Astrocyte (in vitro differentiated cells and primary cell): ENCODE measurements at places on chromosomes 6 and 20. TPM values are rescaled to one million over a fixed set of nuclear protein-coding genes. Genes with fewer than 3 reads are reported as not detected.

- H3K4me3 ChIP-seq = no peak overlapping the region
- H3K4me1 ChIP-seq = no peaks in the 10 kb centered on the region
- no peaks in the 10 kb centered on the region for H3K27me3 ChIP-seq
- DNase-seq = no peak
Observed at GRCh38 chr20:22962567-22963439, 72.3 kb upstream of the SSTR4 start.

GRCh38 chr20:60210779-60211617, 252.8 kb downstream of the CDH26 start:
- no peak overlapping the region for H3K27ac ChIP-seq
- no peaks in the 10 kb centered on the region for H3K27me3 ChIP-seq
- peak; percentile 24 for DNase-seq
- H3K4me1 ChIP-seq = no peaks in the 10 kb centered on the region
- H3K36me3 ChIP-seq = no peaks in the 10 kb centered on the region
- H3K4me3 ChIP-seq = no peak overlapping the region

DNA sequence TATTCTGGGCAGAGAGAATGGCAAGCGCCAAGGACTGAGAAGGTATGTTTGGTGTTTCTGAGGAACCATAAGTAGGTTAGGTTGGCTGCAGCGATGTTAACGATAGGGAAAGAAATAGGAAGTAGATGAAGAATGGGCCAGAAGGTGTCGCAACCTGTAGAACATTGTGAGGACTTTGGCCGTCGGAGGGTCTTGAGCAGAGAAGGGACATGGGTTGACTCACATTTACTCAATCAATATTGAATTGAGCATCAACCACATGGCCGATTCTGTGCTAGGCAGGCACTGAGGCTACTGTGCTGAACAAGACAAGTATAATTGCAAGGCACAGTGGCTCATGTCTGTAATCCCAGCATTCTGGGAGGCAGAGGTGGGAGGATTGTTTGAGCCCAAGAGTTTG, 26.8 kb upstream of the RPN2 start:
- no peaks in the 10 kb centered on the region for H3K36me3 ChIP-seq
- H3K4me1 ChIP-seq = no peaks in the 10 kb centered on the region
- H3K4me3 ChIP-seq = no peak overlapping the region
- no peak for DNase-seq

DNA sequence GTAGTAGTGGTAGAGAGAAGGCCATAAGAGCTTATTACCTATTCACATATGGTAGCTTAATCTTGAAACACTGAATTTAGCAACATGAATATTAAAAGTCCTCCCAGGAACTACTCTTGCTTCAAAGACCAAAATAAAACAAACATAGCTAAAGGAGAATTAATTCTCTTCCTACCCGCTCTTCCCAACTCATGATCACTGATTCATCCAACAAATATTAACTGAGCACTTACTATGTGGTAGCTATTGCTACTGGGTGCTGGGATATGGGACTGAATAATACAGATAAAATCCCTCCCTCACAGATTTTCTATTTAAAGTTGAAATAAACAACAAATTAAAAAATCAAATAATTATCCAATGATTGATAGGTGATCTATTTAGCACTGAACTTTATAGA, 287.1 kb downstream of the BTBD9 start:
- H3K4me3 ChIP-seq = no peak overlapping the region
- no peak overlapping the region for H3K27ac ChIP-seq
- peak; percentile 49 for DNase-seq
- no peaks in the 10 kb centered on the region for H3K36me3 ChIP-seq

DNA sequence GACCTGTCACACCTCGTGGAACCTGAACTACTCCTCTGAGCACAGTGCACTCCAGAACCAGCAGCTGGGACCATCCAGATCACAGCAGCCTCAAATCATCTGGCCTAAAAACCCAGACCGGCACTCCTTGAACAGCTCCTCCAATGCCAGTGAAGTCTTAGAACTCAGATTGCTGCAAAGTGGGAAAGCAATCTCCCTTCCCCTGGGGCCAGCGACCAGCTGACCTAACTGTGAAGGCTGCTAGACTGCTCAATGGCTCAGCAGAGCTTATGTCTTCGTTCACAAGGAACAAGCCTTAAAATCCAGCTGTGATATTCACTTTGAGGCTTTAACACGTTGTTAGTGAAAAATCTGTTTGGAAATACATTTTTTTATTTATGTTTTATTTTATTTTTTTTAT, 243.2 kb downstream of the ANKRD60 start:
- no peak overlapping the region for H3K4me3 ChIP-seq
- no peak overlapping the region for H3K27ac ChIP-seq
- no peaks in the 10 kb centered on the region for H3K27me3 ChIP-seq
- no peaks in the 10 kb centered on the region for H3K4me1 ChIP-seq

Gene ALDH8A1
- 0.41 TPM in 2 replicates for total RNA-seq

Gene EYA4
- total RNA-seq = 1.3 and 1.6 TPM in 2 replicates
